Stimulated activated CD8-positive, alpha-beta memory T cell treated with anti-CD3 and anti-CD28 coated beads, Interleukin-4, amount 100 ng/mL, for 1 hour (primary cell): ENCODE measurements at places on chromosomes 2 and 18.

DNA sequence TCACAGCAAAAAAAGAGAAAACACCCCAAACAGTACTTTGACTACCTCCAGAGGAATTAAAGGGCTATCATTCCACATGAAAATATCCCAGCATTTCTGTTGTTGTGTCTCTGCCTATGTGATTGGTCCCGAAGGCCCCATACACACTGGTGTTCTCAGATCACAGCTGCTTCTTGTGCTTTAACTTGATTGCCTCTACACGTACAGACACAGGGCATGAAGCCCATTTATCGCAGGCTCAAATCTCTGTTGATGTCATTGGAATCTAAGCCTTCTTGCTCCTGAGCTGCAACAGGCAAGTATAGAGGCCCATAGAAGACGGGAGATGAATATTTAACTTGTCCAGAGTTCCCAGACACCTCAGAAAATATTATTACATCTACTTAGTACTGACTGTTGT lies 405.2 kb downstream of the NCKAP5 start:
- no peak for DNase-seq

- DNase-seq, result no peak
Measured at GRCh38 chr18:28846958-28847357, 670.0 kb upstream of the CDH2 start.

GRCh38 chr18:44900627-44901026 lies 219.9 kb downstream of the SETBP1 start:
- DNase-seq, result no peak

DNA sequence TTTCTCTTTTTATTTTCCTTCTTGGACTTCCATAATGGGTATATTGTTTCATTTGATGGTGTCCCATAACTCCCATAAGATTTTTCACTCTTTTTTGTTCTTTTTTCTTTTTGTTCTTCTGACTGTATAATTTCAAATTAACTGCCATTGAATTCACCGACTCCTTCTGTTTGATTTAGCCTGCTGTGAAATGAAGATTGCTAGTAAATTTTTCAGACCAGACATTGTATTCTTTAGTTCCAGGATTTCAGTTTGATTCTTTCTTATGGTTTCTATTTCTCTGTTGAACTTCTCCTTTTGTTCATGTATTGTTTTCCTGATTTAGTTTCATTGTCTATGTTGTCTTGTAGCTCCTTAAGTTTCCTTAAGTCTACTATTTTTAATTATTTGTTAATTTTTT lies 87.6 kb upstream of the SPOPL start:
- no peak for DNase-seq

DNA sequence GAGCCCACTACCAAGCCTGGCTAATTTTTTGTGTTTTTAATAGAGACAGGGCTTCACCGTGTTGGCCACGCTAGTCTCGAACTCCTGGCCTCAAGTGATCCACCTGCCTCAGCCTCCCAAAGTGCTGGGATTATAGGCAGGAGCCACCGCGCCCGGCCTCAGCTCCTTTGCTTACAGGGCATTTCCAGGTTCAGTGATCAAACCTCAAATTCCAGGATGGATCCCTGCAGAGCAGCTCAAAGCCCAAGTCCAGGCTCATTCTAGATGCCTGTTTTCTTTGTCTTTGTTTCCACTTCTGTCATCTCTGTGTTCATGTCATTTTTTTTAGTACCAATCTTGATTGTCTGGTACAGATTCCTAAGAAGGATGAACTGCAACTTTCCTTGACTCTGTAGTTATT lies 41.9 kb downstream of the TNFRSF11A start:
- no peak for DNase-seq

DNA sequence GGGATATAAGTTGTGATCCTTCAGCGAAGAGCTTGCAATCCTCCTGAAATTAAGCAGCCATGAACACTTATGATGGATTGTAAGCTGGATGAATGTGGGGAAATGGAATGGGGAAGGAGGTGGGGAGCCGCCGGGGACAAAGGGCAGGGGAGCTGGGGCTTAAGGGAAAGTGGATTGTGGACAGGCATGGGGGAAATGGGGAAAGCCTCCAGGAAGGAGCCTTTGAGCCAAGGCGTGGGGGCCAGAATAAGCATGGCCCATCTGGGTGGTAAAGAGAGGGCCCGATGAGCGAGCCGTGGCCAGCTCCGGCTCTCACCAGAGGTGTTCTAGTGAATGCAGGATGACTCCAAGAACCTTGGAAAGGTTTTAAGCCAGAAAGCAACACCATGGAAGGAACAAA lies 124.0 kb downstream of the SMAD7 start:
- no peak for DNase-seq

GRCh38 chr2:88729061-88729745 lies 37.7 kb downstream of the RPIA start:
- no peak for DNase-seq

DNA sequence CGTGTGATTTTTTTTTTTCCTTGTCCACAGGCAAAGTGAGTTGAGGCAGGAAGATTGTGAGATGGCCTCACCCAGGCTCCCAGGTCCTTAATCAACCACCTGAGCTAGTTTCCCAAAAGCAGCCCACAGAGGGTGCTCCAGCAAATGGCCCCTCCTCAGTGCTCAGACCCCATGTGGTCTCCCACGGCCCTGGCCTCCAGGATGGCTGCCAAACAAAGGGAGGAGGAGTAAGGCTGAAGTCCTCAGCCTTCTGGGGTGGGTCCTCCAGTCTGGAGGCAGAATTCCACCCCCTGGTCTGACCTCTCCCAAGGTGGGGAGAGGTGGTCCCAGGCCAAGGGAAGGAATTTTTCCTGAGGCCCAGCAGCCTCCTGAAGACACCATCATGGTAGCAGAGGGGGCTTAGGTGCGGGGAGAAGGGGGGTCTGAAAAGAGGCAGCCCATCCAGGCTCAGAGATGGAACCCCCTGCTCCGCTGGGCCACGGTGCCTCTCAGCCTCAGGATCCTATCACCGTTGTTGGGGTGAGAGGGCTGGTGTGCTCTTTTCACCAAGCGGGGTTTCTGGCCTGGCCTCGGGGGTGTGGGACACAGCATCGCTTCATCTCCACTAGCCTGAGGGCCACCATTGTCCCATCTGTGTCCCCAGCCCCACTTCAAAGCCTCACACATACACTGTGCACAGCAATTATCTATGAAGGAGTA lies 2.3 kb downstream of the NGEF start:
- no peak for DNase-seq
